ENCODE measurements at places on chromosomes 11 and 22.
A peak's percentile ranks its signal among the peaks of the same experiment; 100 is the strongest.

- DNase-seq, result peak; percentile 16
These were observed 8.9 kb downstream of the SLC29A2 start for GRCh38 chr11:66362481-66363147.

GRCh38 chr11:27116684-27117083, 76.1 kb downstream of the BBOX1 start:
- DNase-seq, result peak; percentile 2

DNA sequence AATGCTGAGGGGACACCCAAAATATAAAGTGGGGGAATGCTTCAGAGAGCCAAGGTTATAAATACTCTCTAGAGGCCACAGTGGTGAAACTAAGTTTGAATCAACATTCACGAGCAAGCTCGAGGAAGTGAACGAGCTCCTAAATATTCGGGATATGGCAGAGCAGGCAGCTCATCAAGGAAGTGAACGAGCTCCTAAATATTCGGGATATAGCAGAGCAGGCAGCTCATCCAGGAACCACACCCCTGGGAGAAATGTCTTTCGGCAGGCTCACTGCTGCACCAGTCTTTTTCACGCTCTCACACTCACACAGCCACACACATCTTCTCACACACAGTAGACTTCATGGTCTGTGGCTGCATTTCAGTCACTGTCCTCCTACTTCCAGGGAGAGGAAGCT, 787.5 kb downstream of the OPCML start:
- DNase-seq, result no peak

- no peak for DNase-seq
These were observed 5.9 kb upstream of the IL10RA start for GRCh38 chr11:117980280-117980679.

DNA sequence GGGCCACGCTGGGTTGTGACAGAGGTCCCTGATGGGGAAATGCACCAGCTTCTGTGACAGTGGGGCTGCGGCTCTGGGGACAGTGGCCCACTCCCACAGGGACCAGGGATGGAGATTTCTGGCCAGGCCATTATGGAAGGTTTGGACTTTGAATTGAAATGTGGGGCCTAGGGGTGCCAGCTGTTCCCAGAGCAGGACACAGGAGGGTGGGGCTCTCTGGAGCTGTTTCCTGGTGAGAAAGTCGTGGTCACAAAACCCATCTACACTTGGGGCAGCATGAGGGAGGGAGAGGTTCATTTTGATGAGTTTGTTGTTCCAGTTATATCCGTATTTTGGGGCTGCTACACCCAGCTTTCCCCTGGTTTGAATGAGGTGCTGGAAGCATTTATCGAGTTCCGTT, 52.2 kb downstream of the LRP5 start:
- no peak for DNase-seq

DNA sequence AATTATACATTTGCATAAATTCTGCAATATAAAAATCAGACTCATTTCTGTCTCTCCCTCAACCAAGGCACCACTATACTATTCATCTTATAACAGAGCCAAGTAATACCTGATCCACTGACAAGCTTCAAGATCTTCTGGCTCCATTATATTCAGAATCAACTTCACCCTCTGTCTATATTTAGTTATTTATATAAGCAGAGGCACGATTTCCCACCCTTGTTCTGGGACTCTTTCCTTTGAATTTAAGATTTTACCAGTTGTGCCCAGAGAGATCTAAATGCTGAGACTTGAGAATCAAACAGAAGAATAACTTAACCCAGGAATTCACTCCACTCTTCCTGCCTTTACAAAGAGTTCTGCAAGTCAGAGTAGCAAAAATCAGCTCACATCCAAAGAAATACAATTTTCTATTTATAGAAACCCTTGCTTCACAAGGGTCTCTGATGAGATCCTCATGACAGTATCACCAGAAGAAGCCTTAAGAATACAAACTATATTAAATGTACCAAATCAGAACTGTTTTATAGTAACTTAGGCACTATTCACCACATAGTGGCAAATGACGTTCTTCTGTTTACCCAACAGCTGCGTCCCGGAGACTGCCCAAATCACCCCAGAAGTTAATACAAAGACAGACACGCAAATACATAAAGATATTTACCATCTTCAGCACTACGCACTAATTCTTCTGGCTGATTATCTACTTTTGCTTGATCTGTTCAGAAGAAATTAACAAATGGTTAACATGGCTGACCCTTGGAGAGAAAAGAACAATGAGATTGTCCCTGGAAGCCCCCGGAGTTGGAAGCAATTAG, 32.3 kb upstream of the CCDC89 start:
- no peak for DNase-seq

DNA sequence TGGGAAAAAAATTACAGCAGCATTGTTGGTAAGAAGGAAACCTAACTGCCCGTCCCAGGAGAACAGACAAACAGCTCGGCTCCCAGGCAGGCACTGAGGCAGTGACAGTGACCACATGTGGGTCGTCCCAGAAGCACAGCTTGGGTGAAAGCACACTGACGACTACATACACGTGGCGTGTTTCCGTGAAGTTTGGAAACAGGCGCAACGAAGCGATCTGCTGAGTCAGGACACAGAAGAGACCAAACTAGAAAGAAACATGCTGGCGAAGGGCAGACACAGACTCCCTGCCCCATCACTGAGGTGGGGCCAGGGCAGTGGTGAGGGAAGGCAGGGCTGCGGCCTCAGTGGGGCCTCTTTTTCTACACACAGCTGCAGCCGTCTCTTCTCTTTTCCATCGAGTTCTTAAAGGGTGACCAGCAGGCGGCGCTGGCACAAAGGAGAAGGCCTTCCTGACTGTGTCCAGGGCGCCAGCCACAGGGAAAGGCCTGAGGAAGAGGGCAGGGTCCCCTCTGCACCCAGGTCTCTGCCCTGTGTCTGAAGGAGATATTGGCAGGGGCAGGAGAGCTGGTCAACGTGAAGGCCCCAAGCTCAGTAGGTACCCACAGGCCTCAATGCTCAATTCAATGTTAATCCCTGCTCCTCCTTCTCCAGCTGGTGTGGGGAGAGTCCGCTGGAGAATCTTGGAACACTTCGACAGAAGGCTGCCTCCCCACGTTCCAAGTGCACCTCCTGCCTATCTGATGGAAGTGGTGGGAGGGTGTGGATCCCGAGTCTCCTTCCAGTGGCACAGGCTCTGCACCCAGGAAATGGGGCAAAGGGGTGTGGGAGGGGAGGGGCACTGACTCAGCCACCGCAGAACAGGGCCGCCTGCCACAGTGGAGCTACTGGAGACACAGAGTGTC, 19.9 kb downstream of the CARS1 start:
- peak; percentile 69 for DNase-seq
